ENCODE measurements at places on chromosomes 3 and 15.

GRCh38 chr15:68376447-68377060 lies 55.4 kb downstream of the ITGA11 start:
- no peak for DNase-seq

- DNase-seq: no peak
Observed at GRCh38 chr3:72896996-72897757, 9.3 kb downstream of the GXYLT2 start.

- no peak for DNase-seq
Observed at GRCh38 chr15:53230473-53230872, 440.3 kb upstream of the ONECUT1 start.

- DNase-seq: peak; percentile 40
Observed at GRCh38 chr15:69760258-69760845, 307.7 kb downstream of the RPLP1 start.

GRCh38 chr3:31250116-31250777 lies 282.5 kb upstream of the STT3B start:
- no peak for DNase-seq

DNA sequence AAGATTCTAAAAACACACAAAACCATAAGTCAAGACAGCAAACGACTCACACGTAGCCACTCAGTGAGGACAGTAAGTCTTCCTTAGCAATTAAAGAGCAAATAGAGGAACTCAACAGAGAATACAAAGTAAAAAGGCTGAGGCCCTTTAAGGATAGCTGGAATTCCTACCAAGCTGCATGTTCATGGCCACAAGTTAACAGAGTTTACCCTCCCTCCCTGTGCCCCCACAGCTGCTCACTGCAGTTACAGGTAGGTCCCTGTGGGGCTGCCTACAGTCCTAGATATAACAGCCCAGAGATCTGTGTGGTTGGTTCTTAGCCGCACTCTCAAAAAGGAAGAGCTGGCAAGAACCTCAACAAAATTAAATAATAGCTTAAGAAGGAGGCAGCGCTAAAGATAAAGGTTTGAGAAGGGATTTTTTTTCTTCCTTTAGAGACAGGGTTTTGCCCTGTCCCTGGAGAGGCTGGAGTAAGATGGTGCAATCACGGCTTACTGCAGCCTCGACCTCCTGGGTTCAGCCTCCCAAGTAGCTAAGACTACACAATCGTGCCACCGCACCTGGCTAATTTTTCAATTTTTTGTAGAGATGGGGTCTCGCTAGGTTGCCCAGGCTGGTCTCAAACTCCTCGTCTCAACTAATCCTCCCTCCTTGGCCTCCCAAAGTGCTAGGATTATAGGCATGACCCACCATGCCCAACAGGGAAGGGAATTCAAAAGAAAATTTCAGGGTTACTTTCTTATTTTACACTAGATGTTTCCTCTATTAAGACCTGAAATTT lies 19.3 kb downstream of the SFMBT1 start:
- DNase-seq: no peak

- no peak for DNase-seq
Observed at GRCh38 chr15:25766417-25766816, 96.7 kb downstream of the ATP10A start.

GRCh38 chr3:32937331-32937730 lies 14.1 kb upstream of the CCR4 start:
- no peak for DNase-seq

DNA sequence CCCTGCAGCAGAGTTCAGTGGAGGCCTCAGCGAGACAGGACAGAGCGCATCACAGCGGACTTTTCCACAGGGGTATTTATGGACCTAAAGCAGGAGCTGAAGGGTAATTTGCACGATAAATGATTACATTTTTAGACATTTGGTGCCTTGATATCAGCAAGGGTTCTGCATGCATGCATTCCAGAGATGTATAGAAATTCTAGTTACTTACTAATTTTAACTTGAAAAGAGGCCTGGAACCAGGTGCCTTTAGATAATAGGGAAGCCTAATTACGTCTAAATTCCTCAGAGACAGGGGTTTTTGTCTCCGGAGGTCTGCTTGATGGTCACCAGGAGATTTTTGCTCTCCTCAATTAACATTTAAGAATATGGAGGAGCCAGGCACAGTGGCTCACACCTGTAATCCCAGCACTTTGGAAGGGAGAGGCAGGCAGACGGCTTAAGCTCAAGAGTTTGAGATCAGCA lies 79.8 kb upstream of the MFGE8 start:
- no peak for DNase-seq

GRCh38 chr15:29695489-29696167 lies 126.6 kb downstream of the TJP1 start:
- no peak for DNase-seq

GRCh38 chr3:102826636-102827035 lies 391.8 kb downstream of the ZPLD1 start:
- DNase-seq: no peak

- no peak for DNase-seq
Observed at GRCh38 chr15:77029166-77030047, 34.5 kb downstream of the PSTPIP1 start.

- DNase-seq: no peak
Observed at GRCh38 chr3:177977381-177978158, 558.7 kb upstream of the KCNMB2 start.

DNA sequence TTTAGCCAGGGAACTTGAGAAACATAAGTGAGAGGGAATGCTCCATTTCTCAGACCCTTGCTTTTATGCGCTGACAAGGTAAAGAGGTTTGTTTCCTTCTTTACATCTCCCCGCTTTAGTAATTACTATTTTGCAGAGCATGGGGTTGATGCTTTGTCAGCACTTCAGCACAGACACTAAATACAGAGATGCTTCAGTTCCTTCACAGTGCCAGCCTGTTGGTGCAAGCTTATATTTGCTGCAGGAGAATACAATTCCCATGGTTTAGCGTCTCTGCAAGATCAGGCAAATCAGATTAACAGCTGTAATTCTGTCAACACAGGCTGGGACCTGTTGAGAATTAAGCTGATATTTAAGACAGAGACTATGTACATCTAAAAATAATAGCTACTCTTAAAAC lies 2.9 kb downstream of the FMN1 start:
- no peak for DNase-seq

- no peak for DNase-seq
Observed at GRCh38 chr3:59245300-59245858, 195.6 kb upstream of the CFAP20DC start.

DNA sequence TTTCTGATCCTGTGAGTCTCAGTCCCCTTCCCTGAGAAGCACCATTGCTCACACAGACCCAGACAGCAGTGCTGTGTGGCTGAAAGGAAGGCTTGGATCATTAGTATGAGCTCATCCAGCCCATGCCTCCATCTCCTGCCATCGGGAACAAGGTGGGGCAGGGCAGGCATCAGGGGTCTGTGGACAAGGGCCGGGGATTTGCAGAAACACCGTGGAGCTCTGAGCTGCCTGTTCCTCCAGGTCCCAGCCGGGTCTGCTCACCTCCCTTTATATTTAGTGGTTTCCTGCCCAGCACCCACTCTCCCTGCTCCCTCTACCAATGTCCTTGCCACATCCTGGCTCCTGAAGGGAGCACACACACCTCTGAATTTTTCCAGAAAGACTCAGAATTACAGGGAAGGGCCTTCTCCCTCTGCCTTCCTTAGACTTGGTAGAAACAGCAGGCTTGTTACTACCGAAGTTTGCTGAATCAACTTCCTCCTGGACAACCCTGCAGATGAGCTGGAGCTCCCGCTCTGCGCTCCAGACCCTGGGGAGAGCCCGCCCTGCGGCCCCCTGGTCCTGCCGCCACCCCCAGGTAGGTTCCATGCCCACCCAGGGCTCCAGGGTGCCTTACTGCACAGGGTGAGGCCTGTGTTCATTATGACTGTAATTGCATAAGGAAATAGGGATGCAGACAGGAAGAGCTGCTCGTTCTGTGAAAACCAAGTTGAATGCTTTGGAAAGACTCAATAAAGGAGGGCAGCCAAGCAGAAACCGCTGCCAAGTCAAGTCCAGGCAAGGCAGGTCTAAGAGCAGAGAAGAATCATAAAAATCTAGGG lies 128.1 kb downstream of the NSMCE3 start:
- DNase-seq: no peak

- no peak for DNase-seq
Observed at GRCh38 chr3:56190130-56190529, 278.1 kb downstream of the ERC2 start.

GRCh38 chr3:115836944-115837343 lies 213.6 kb downstream of the GAP43 start:
- DNase-seq: no peak

GRCh38 chr15:74252721-74253120 lies 16.6 kb downstream of the CCDC33 start:
- DNase-seq: no peak

- DNase-seq: no peak
Observed at GRCh38 chr3:81277853-81278252, 483.6 kb downstream of the GBE1 start.

DNA sequence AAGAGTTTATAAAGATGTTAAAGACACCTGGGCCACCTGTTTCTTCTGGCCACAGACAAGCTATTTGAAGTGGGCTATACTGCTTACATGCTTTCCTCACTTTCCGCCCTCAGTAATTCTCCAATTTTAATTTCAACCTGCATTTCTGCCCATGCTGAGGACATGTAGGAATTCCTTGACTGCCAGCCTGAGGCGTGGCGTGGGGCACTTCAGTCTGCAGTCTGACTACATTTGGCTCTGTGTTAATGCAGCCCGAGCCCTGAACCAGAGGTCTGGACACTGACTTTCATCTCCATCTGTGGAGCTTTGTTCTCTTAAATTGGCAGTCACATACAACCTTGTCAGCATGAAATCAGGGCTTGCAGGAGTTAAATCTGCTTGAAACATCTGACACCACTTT lies 8.5 kb downstream of the UQCC5 start:
- no peak for DNase-seq

DNA sequence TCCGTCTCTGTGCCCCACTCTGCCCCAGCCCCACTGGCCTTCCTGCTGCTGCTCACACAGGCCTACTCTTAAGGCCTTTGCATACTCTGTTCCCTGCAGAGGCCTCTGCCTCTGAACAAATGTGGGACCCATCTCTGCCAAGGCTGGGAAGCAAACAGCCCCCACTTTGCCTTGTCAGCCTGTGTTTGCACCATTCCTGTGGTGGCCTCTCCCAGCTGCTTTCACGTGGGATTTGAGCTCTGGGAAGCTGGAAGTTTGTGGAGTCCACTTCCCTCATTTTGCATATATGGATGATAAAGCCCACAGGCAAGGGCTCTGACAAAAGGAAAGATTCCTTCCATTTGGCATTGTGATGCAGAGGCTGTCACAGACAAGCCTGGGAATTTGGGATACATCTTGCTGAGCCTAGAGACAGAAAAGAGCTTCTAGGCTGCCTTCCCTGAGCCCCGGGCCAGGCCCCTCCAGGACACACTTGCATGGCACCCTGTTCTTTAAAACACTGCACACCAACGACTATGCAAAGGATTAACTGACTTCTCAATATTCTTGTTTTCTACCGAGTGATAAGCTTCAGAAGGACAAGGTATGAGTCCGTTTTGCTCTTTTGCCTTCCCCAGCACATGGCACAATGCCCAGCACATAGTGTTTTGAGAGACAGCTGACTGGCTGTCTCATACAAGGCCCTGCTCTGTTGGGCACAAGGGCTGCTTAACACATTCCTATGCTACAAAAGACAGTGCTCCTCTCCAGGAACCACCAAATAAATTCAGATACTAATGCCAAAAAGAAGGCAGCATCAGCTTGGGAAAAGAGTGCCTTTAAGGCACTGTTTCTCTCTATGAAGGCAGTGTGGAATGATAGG lies 120.7 kb upstream of the TOPAZ1 start:
- no peak for DNase-seq

DNA sequence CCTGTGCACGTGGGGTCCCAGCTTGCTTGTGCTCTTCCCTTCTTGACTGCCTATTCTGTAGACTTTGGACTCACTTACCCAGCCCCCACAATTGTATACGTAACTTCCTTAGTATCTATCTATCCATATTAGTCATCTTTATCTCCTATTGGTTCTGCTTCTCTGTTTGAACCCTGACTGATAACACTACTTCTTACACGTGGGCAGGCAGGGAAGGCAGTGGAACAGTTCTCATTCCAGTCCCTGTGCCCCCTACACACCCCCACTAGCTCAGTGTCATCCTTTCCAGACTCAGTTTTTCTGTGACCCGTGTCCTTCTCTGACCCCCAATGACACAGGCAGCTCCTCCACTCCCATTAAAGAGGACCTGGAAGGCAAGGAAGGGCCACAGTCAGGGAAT lies 74.2 kb upstream of the FBN1 start:
- peak; percentile 12 for DNase-seq

GRCh38 chr3:117074826-117075225 lies 365.2 kb downstream of the TUSC7 start:
- no peak for DNase-seq

- no peak for DNase-seq
Observed at GRCh38 chr3:186960347-186960746, 30.0 kb downstream of the ST6GAL1 start.

GRCh38 chr15:68252925-68253534 lies 23.5 kb upstream of the CLN6 start:
- DNase-seq: peak; percentile 27

- no peak for DNase-seq
Observed at GRCh38 chr15:88071141-88071540, 185.4 kb downstream of the NTRK3 start.

- DNase-seq: no peak
Observed at GRCh38 chr3:149646181-149646766, 11.6 kb downstream of the WWTR1 start.

DNA sequence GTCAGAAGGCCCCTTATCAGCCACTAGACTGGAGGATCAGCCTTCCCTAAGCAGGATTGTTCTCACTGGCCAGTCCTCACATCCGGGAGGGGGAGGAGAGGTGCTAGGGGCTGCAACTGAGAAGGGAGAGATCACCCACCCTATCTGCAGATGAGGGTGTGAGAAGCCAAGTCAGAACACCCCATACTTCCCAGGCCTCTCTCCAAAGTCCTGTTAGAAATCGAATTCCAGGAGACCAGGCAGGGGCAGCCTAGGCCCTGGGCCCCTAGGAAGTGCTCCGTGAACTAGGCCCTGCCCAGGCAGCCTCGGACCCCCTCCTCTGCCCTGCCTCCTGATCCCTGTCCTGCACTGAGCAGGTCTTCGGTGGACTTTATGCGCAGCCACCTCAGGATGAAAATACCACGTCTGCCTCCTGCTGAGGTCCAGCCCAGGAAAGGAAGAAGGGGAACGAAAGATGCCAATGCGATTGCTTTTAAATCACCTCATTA lies 933 bp downstream of the DZIP1L start:
- DNase-seq: no peak

DNA sequence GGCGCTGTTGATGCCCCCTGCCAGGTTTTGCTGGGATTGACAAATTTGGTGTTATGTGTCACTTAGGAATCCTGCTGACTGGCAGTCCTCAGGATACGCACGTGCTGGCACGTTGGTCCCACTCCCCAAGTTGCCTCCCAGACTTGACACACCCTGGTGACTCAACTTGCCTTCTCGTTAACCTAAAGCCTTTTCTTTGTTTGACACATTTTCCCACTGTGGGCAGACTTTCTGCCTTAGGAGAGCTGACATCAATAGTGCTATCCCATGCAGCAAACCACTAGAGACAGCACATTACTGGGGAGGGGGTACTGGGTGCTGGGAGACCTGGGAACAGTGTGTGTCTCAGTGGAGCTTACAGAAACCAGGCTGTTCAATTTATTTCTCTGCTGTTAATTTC lies 104.3 kb downstream of the OXNAD1 start:
- no peak for DNase-seq

Measured in T-helper 2 cell treated with Interferon-gamma antibody and Interleukin-4, amounts not matched to agents 5 μg/mL and 100 μg/mL, for 36 hours (primary cell).